ENCODE measurements at places on chromosomes 1 and 21.

DNA sequence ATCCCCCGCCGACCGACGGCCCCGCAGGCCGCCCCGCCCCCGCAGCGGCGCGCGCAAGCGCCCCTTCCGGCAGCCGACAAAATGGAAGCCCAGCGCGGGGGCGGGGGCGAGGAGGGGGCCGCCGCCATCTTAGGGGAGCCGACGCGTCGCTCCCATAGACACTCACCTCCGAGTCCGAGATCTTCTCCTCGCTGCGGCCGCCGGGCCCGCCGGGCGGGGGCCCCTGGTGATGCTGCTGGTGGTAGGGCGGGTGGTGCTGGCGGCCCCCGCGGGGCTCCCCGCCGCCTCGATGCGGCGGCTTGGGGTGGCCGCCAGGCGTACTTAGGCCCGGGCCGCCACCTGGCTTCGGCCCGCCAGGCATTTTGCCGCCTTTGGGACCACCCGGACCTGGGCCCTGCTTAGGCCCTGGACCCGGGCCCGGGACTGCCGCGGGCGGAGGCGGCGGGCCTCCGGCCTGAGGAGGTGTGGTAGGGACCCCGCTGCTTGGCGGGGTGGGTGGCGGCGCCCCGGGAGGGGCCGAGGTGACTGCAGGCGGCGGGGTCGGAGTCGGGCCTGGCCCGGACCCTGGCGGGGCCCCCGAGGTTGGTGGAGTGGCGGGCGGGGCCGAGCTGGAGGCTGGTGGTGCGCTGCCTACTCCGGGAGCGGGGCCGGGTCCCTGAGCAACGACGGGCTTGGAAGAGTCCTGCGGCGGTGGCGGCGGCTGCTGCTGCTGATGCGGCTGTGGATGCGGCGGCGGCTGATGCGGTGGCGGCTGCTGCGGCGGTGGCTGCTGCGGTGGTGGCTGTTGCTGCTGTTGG, 691 bp downstream of the SFPQ start:
- DNase-seq: peak; percentile 72

DNA sequence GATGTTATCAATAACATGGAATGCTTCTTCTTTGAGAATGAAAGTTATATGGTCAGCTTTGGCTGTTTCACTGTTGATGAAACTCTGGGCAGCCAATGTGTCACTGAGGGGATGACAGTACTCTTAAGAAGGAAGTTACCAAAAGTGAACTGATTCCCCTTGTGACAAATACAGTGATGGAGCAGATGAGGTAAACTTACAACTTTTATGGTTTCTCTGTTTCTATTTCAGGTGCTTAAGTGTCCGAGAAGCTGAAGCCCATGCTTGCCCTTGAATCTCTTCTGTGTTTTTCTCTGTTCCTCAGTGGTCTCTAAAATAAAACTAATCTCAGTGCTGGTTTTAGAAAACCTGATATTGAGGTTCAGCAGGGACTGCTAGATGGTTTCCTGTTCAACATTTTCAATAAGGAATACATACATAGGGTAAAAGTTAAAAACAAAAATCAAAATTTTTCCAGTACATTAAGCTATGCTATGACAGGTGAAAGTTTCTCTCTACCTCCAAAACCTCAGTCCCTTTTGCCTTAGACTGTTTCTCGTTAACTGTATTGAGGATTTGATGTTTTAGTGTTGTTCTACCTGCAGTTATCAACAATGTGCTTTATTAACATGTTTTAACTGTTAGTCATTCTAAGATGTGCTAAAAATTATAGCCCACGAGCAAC, 454.4 kb upstream of the ADGRL4 start:
- no peak for DNase-seq

DNA sequence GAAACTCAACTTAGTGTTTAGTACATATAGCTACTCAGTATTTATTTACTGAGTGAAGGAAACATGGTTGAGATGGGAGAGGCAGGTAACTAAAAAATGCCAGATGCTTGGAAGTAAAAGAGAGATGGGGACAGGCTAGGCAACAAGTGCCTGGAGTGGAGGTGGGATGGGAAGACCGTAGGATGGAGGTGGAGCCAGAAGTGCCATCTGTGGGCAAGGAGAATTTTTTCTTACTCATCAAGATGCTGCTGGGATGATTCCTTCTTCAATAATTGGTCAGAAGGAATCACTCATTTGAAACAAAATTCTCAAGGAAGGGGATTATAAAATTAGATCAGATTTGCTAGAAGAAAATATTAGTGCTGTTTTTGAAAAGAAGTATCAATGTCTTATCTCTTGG, 72.9 kb downstream of the IFI44 start:
- no peak for DNase-seq

- DNase-seq: no peak
These were observed 556 bp downstream of the IFI44 start for GRCh38 chr1:78650114-78650660.

DNA sequence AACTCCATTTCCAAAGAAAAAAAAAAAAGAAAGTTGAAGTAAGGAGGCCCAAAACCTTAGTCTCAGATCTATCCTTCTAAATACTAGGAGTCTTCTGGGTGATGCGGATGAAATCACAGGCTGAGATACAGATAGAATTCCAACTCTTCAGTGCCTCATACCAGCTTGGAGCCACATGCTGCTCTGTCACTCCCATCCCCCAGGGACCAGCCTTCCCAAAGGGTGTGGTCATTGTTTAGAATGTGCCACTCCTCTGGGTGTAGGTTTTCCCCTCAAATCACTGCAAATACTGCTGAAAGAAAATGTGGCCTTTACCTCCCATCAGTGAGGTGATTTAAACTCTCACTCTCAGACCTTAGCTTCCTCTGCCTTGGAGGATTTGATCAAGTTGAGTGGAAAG, 112.9 kb downstream of the CDC7 start:
- DNase-seq: no peak

- DNase-seq: no peak
These were observed 249.9 kb downstream of the LRRIQ3 start for GRCh38 chr1:73948055-73948454.

GRCh38 chr1:78009836-78010235, 5.1 kb downstream of the DNAJB4 start:
- DNase-seq: no peak

GRCh38 chr1:38332649-38333310, 286.2 kb upstream of the POU3F1 start:
- DNase-seq: no peak

GRCh38 chr1:72526926-72527325, 244.6 kb upstream of the NEGR1 start:
- DNase-seq: no peak

- no peak for DNase-seq
These were observed 24.0 kb upstream of the CPT2 start for GRCh38 chr1:53172426-53173128.

DNA sequence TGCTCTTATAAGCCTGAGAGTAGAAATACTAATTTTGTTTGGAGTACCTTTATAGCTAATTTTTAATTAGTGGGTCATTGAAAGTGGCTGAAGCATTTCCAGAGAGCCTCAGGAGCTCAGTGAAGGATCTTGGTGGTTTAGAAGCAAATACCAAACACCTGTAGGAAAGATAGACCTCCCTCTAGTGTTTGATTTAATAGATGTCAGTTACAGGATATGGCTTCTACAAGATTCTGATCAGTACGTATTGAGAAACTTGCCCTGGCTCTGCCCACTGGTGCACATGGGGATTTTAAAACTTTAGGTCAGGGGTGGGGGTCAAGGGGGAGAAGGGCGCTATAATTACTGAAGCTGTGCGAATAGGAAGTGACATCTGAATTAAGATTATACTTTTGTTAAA, 122.2 kb downstream of the POU2F1 start:
- no peak for DNase-seq

- no peak for DNase-seq
These were observed 12.5 kb downstream of the LBR start for GRCh38 chr1:225415307-225415706.

- DNase-seq: no peak
These were observed 516.6 kb downstream of the SMYD3 start for GRCh38 chr1:245990315-245991022.

GRCh38 chr1:90381598-90381997, 335.5 kb downstream of the BARHL2 start:
- no peak for DNase-seq

- no peak for DNase-seq
These were observed 1.3 kb upstream of the UBE4B start for GRCh38 chr1:10031461-10031860.

DNA sequence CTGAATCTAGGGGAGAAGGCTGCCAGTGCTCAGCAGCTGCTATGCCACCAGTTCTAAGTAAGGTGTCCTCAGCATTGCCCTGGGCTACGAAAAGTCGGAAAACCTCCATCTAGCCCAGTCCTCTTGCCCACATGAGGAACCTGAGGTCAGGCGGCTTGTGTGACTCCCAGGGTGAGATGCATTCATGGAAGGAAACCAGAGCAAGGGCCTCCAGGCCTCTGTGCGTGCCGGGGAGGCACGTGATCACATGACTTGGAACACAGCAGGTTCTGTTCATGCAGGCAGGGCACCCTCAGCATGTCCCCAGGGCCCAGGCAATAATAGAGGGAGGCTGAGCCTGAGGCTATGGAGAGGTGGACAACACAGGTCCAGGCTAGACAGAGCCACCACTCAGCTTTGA, 312.5 kb upstream of the DUSP10 start:
- no peak for DNase-seq

GRCh38 chr1:184610876-184611595, 143.6 kb downstream of the EDEM3 start:
- DNase-seq: no peak

DNA sequence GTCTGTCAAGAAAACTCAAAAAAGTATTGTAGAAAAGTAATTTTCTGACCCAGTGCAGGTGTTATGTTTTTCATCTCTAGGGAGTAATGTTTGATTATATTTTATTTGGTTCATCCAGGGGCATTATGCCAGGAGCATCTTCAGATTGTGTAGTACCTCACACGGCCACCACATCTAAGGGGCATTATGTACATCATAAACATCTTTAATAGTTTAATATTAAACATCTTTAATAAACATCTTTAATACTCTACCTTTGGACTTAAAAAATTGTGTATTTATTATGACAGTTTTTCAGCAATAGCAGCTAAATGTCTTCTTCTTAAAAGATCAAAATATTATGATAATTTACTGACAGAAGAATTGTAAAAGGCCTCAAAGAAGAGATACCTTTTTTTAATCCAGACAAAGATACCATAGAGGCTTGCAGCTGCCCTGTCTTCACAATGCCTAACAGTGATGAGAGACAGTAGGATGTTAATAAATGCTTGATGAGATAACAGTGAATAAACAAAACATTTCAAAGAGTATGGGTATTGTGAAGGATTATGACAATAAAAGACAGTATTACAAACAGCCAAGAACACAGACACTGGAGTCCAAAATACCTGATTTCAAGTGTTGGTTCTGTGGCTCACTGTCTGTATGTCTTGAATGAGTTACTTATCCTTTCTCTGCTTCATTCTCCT, 240.9 kb upstream of the ADGRL2 start:
- DNase-seq: no peak

- DNase-seq: no peak
These were observed 21.2 kb downstream of the MACO1 start for GRCh38 chr1:25451908-25452307.

DNA sequence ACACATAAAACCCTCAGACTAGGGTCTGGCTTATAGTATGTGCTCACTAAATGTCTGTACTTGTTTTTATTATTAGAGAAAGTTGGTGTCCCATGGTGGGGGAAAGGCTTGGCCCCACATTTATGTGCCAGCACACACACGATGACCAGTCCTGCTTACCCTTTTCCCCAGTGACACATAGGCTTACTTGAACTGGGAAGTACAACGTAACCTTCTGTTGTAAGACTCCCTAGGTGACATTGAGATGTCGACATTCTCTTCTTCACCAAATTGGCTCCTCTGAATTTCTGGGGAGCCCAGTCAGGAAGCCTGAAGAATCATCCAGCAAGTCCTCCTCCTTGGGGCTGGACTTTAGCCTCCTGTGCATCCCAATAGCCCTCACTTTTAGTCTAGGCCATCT, 1.7 kb upstream of the MECR start:
- DNase-seq: no peak
